Caco-2 (cell line): ENCODE measurements at places on chromosomes 1 and 21.

DNA sequence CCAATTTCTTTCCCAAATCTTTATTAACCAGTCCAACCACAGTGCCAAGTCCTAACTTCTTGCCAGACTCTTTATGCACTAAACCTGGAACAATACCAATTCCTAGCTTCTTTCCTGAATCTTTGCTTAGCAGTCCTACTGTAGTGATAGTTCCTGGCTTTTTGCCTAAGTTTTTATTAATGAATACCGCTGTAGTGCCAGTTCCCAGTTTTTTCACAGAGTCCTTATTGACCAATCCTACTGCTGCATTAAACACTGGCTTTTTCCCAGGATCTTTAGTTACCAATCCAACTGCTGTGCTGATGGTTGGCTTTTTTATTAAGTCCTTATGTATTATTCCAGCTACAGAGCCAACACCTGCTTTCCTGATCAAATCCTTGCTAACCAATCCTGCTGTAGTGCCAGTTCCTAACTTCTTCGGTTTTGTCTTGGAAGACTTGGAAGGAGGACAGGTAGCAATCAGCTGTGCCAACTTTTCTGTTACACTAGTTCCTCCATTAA lies 80.8 kb downstream of the ASH1L start:
- H3K4me1 ChIP-seq, result no peaks in the 10 kb centered on the region
- H3K36me3 ChIP-seq, result no peaks in the 10 kb centered on the region
- H3K27me3 ChIP-seq, result no peaks in the 10 kb centered on the region

- no peak overlapping the region for H3K27ac ChIP-seq
- no peaks in the 10 kb centered on the region for H3K36me3 ChIP-seq
- H3K27me3 ChIP-seq, result no peaks in the 10 kb centered on the region
These were observed 8.8 kb upstream of the FAM20B start for GRCh38 chr1:179016706-179017382.

DNA sequence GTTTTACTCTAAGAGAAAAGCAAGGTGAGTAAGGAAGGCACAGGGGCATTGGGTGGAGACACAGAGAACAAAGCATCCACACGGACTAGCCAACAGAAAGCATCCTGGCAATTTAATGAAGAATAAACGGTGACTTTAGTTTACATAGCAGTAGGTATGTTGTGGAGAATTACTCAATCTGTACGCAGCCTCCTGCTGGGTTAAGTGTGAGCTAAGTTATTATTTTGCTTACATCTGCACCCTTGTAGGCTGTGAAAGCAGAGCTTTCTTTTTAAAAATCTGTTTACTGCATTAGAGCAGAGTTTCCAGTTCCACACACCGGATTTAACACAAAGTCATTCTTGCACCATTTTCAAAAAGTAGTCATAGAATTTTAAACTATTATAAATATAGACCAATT lies 144.5 kb downstream of the AKT3 start:
- no peaks in the 10 kb centered on the region for H3K27me3 ChIP-seq
- no peak for DNase-seq
- H3K4me1 ChIP-seq, result no peaks in the 10 kb centered on the region
- H3K4me3 ChIP-seq, result no peak overlapping the region

DNA sequence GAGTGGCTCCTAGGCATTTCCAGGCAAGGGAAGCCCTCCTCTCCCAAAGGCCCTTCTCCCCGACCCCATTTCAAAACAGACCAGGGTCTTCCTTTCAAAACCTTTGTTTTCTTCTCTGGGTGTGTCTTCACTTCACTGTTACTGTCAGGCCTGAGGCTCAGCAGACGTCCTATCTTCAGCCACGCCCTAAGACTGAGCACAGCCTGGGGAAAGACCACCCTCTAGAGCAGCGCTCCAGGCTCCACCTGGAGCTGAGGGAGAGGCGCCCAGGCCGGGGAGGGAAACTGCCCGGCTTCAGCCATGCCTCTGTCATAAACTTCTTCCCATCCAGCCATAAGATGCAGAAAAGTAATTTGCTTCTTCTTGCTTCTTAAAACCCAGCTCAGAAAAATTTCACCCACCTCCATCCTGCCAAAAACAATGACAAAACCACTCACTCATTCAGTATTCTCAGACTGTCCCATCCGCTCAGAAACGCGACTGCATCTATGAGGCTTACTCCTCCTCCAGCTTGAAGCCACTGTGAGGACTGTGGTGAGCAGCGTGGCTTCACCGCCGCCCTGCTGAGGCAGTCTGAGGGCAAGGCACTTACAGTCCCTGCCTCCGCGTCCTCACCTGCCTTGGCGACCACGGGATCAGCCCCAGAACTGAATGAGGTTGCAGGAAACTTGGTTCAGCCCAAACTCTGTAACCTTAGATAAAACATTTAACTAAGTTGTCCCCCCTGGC lies 36.1 kb downstream of the VN1R5 start:
- H3K4me3 ChIP-seq, result no peak overlapping the region
- no peaks in the 10 kb centered on the region for H3K4me1 ChIP-seq
- no peaks in the 10 kb centered on the region for H3K36me3 ChIP-seq
- no peaks in the 10 kb centered on the region for H3K27me3 ChIP-seq
- DNase-seq, result no peak
- H3K27ac ChIP-seq, result no peak overlapping the region

DNA sequence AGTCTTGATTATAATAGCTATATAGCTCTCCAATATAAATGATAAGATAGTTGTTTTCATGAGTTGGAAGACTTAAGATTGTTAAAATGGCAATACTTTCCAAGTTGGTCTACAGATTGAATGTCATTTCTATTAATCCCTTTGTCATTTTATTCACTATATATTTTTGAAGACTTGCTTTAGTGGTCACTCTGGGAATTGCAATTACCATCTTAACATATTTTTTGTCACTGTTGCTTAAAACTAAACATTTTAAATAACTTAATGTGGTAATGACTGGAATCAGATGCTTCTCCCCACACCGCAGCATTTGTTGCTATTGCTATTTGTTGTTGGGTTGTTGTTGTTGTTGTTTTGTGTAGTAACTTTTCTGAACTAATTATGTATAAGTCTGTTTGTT lies 1592.9 kb downstream of the MRPL39 start:
- no peaks in the 10 kb centered on the region for H3K4me1 ChIP-seq
- no peaks in the 10 kb centered on the region for H3K27me3 ChIP-seq
- H3K27ac ChIP-seq, result no peak overlapping the region
- no peaks in the 10 kb centered on the region for H3K36me3 ChIP-seq
- H3K4me3 ChIP-seq, result no peak overlapping the region

GRCh38 chr1:214538496-214538895 lies 12.9 kb downstream of the PTPN14 start:
- no peak overlapping the region for H3K27ac ChIP-seq
- peaks cover 3% of the 10 kb centered on the region; the same call in 1 of the 2 replicates for H3K4me1 ChIP-seq
- no peaks in the 10 kb centered on the region for H3K36me3 ChIP-seq
- no peaks in the 10 kb centered on the region for H3K27me3 ChIP-seq

- H3K27me3 ChIP-seq, result peaks cover 2% of the 10 kb centered on the region; the same call in 1 of the 2 replicates
- H3K4me3 ChIP-seq, result peak within 1 kb of the TSS; percentile 31
- H3K27ac ChIP-seq, result no peak within 1 kb of the TSS
- H3K4me1 ChIP-seq, result peaks cover 19% of the 10 kb centered on the region
- H3K36me3 ChIP-seq, result no peaks in the 10 kb centered on the region
These were observed at the start of gene B3GALT5 for GRCh38 chr21:39612233-39613040. TSS of gene B3GALT5 (plus strand) at chr21:39612940. CDS start at chr21:39660560, 47,620 bp downstream.

DNA sequence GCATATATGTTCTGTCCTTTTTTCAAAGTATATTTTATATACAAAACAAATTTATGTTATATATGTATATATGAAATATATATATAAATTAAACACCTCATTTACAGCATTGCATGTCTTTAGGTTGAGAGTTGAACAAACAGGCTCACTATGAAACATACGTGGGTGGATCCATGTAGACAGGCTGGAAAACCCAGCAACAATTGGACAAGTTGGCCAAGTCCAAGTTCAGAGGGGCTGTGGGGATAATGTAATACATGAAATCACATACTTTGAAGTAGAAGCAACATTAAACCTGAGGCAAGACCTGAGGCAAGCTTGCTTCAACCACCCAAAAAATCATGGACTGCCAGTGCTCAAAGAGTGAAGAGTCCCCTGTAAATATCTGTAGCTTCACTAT lies 39.7 kb downstream of the KCNJ6 start:
- no peak overlapping the region for H3K4me3 ChIP-seq
- no peaks in the 10 kb centered on the region for H3K4me1 ChIP-seq
- DNase-seq, result no peak
- H3K36me3 ChIP-seq, result no peaks in the 10 kb centered on the region
- no peak overlapping the region for H3K27ac ChIP-seq
- no peaks in the 10 kb centered on the region for H3K27me3 ChIP-seq

DNA sequence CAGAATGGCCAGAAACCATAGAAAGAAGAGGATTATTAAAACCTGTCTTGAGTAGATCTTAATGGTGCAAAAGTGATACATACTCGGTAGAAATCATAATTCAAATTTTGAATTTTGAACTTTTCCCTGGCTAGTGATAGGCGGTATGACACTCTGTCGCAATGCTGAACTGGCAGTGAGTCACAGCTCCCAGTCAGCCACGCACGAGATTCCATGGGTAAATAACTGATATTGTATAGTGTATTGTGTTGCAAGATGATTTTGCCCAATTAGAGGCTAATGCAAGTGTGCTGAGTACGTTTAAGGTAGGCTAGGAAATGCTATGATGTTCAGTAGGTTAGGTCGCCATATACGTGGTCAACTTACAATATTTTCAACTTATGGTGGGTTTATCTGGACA lies 207.0 kb downstream of the SIPA1L2 start:
- DNase-seq, result no peak
- no peaks in the 10 kb centered on the region for H3K4me1 ChIP-seq
- H3K36me3 ChIP-seq, result no peaks in the 10 kb centered on the region
- no peak overlapping the region for H3K4me3 ChIP-seq
- H3K27me3 ChIP-seq, result no peaks in the 10 kb centered on the region

GRCh38 chr1:93743465-93743864 lies 61.8 kb upstream of the BCAR3 start:
- DNase-seq, result no peak
- no peaks in the 10 kb centered on the region for H3K36me3 ChIP-seq
- H3K27me3 ChIP-seq, result no peaks in the 10 kb centered on the region
- H3K4me3 ChIP-seq, result no peak overlapping the region
- no peak overlapping the region for H3K27ac ChIP-seq

DNA sequence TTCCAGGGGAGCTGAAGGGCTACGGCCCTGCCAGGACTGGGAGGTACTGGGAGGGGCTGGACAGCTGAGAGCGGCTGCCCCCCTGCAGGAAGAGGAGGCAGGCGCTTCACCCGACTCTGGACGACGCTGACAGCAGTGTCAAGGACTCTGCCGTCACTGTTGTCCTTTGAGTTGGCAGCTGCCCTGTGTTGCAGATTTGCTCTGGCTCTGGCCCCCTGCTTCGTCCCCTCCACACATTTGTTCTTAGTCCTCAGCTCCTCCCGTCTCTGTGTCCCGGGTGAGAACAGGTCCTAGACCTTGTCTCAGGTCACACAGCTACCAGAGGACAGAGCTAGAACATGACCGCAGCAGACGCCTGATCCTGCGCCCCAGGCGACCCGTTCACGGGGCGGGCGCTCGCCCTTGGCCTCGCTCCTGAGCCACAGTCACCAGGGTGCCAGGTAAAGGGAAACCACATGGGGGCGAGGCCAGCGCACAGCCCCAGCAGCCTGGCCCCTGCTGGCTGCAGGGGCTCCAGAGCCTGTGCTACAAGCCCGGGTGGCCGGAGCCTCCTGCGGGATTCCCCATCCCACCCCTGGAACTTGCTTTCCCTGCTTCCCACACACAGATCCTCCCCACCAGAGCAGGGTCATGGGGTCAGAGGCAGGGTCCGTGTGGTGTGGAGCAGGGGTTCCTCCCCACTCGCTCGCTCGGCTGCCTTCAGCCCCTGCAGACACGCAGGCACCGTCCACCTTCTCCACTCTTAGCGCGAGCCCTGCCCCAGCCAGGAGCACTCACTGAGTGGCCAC lies 10.7 kb upstream of the NPHP4 start:
- no peaks in the 10 kb centered on the region for H3K4me1 ChIP-seq
- DNase-seq, result no peak
- H3K36me3 ChIP-seq, result no peaks in the 10 kb centered on the region
- H3K27me3 ChIP-seq, result no peaks in the 10 kb centered on the region

DNA sequence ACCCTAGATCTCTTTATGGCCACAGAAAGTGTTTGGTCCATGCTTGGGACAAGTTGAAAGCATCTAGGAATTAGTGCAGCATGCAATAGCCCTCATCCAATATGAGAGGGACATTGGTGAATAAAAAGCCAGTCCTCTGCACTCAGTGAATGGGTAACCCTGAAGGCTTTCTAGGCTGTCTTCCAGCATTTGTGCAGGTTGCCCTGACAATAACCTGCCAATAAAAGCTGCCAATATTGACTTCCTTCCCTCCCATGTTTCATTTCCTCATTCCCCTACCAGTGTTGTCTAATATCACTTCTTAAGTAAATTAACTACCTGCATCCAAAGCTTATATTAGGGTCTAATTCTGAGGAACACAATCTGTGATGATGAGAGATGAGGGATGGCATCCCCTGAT lies 563.6 kb upstream of the NEGR1 start:
- no peaks in the 10 kb centered on the region for H3K36me3 ChIP-seq
- no peak overlapping the region for H3K27ac ChIP-seq
- no peaks in the 10 kb centered on the region for H3K4me1 ChIP-seq
- H3K4me3 ChIP-seq, result no peak overlapping the region

GRCh38 chr1:3550511-3551289 lies 60.6 kb downstream of the MEGF6 start:
- peaks cover 14% of the 10 kb centered on the region for H3K4me1 ChIP-seq
- no peaks in the 10 kb centered on the region for H3K36me3 ChIP-seq
- H3K27ac ChIP-seq, result no peak overlapping the region
- DNase-seq, result no peak

- no peak overlapping the region for H3K4me3 ChIP-seq
- H3K36me3 ChIP-seq, result peaks cover 2% of the 10 kb centered on the region; the same call in 1 of the 2 replicates
- H3K27ac ChIP-seq, result no peak overlapping the region
These were observed 42.5 kb downstream of the PGM1 start for GRCh38 chr1:63635681-63636080.

GRCh38 chr21:18772404-18772803 lies 368.8 kb upstream of the TMPRSS15 start:
- no peaks in the 10 kb centered on the region for H3K27me3 ChIP-seq
- H3K4me3 ChIP-seq, result no peak overlapping the region
- peaks cover 8% of the 10 kb centered on the region; the same call in 1 of the 2 replicates for H3K4me1 ChIP-seq
- no peaks in the 10 kb centered on the region for H3K36me3 ChIP-seq

DNA sequence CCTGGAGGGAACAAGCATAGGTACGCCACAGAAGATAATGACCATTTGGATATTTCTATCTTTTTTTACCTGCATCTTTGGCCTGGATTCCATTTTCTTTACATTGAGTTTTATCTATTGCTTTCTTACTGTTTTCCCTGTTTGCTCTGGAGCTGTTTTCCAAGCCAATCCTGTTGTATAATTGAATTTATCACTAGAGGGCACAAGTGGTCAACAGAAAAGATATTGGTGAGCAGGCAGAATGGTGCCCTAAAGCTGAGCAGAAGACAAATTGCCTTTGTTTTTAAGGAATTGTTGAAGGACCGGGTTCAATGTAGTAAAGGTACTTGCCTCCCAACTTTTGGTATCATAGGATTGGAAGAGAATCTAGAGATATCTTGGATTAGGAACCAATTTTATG lies 152.8 kb downstream of the PPP1R12B start:
- H3K4me3 ChIP-seq, result no peak overlapping the region
- H3K27me3 ChIP-seq, result no peaks in the 10 kb centered on the region
- no peak for DNase-seq
- peaks cover 10% of the 10 kb centered on the region for H3K4me1 ChIP-seq
- H3K36me3 ChIP-seq, result no peaks in the 10 kb centered on the region
